Dermis blood vessel endothelial cell (primary cell): ENCODE measurements at places on chromosomes 12 and 14. TPM values are rescaled to one million over a fixed set of nuclear protein-coding genes. Genes with fewer than 3 reads are reported as not detected.

DNA sequence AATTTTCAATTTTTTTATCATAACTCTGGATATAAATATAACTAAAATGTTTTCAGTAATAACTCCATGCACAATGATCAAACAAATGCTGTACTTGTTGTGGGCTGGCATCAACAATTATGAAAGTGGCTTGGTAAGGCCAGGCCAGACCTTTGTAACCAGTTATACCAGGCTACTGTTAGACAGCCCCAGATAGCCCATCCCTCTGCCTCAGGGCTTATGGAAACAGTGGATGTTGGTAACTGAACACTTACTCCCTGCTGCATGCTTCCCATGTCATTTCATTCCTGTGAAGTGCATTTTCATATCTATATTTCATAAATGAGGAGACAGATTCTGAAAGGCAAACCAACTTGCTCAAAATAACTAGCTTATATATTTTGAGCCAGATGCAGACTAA lies 195.0 kb downstream of the SYT1 start:
- DNase-seq = no peak

GRCh38 chr12:116210131-116210530 lies 67.4 kb downstream of the MED13L start:
- no peak for DNase-seq

GRCh38 chr12:129310346-129310745 lies 457.1 kb downstream of the GLT1D1 start:
- DNase-seq = no peak

- DNase-seq = no peak
Measured at GRCh38 chr14:96790186-96790585, 7.0 kb upstream of the VRK1 start.

GRCh38 chr14:49614196-49614595 lies 6.2 kb downstream of the RPL36AL start:
- no peak for DNase-seq

GRCh38 chr12:26535826-26536225 lies 297.2 kb downstream of the ITPR2 start:
- no peak for DNase-seq

- DNase-seq = no peak
Measured at GRCh38 chr12:46110928-46111699, 120.7 kb upstream of the SCAF11 start.

- peak; percentile 59 for DNase-seq
Measured at GRCh38 chr14:24297190-24297964, 2.2 kb downstream of the DHRS1 start.

- peak; percentile 43 for DNase-seq
Measured at GRCh38 chr12:31591380-31591901, 505 bp upstream of the DENND5B start.

PAPLN gene
- total RNA-seq = 30.6 and 60.1 TPM in 2 replicates

TGM1 gene
- total RNA-seq = 0.17 and 0.51 TPM in 2 replicates

B3GNT4 gene
- 0.17 TPM in 1 of 2 replicates, not detected in the other for total RNA-seq

HCAR1 gene
- 0.05 TPM in 1 of 2 replicates, not detected in the other for total RNA-seq
